Nephron progenitor cell (in vitro differentiated cells): ENCODE measurements at places on chromosomes 1 and 21.
A peak's percentile ranks its signal among the peaks of the same experiment; 100 is the strongest.

DNA sequence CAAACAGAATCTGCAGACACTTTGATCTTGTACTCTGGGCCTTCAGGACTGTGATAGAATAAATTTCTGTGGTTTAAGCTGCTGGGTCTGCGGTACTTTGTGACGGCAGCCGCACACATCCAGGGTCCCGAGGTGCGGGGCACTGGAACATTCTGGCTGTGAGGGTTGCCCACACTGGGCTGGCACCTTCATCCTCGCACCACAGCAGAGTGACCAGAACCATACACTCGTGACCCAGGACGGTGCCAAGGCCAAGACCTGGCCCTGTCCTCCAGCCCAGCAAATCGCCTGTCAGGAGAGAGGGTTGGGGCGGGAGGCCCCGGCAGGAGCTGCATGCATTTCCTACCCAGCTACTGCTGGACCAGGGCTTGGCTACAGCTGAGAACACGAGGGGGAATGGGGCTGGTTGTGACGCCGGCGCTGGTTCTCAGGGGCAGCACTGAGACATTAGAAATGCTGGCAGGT, 2.6 kb upstream of the FTCD start:
- no peak for DNase-seq

DNA sequence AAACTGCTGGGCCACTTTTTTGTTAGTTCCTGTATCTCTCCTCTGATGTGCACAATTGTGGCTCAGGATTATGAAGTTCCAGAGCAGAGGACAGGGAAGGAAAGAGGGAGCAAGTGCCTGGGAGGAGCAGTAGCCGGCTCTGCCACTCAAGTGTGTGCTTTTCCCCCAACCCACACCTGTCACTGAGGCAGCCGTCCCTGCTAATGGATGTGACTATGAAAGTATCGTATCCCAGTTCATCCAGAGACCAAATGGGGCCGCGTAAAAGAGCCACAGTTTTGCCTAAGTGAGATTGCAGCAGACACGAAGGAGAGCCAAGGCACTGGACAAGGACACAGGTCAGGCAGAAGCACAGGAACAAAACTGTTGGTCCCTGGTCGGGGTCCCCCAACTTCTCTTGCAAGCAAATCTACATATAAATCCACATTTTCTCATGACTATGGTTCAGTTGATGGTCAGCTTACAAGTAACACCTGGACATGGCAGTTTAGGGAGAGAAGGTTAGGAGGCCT, 204.7 kb downstream of the RHOU start:
- DNase-seq = no peak

DNA sequence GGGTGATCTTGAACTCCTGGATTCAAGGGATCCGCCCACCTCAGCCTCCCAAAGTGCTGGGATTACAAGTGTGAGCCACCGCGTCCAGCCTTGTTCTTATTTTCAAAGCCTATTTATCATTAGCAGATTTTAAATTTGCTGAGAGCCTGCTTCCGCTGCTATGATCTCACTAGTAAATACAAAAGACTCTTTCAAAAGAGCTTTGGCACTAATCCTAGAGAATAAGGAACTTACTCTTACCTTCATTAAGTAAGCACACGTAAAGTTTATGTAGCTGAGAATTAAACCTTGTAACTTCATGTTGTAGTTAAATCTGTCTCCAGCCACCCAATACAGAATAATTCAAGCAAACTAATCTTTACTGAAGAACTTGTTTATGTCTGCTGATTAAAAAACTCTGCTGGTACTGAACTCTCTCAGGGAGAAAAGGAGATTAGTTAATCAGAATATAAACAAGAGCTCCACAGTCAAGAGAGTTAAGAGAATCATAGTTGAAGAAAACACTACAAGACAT, 72.3 kb downstream of the RUSC1 start:
- no peak for DNase-seq

DNA sequence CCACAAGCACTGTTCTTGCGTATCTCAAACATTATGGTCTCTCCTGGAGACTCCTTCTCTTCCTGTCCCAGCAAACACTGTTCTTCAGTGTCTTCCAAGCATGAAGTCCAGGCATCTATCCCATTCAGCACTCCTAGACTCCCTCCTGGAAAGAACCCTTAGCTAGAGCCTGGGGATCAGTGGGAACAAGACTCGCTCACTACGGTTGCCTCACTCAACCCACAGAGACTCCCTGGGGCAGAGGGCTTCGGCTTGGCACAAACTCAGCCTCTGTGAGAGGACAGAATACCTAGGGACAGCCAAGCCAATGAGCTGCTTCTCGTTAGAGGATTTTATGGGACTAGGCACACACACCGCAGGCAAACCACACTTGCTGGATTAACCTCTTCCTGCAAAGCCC, 86.5 kb upstream of the IPO9 start:
- DNase-seq = no peak

GRCh38 chr1:193700710-193701355, 514.4 kb upstream of the B3GALT2 start:
- DNase-seq = no peak

GRCh38 chr21:44849616-44850130, 23.8 kb downstream of the PTTG1IP start:
- DNase-seq = no peak

DNA sequence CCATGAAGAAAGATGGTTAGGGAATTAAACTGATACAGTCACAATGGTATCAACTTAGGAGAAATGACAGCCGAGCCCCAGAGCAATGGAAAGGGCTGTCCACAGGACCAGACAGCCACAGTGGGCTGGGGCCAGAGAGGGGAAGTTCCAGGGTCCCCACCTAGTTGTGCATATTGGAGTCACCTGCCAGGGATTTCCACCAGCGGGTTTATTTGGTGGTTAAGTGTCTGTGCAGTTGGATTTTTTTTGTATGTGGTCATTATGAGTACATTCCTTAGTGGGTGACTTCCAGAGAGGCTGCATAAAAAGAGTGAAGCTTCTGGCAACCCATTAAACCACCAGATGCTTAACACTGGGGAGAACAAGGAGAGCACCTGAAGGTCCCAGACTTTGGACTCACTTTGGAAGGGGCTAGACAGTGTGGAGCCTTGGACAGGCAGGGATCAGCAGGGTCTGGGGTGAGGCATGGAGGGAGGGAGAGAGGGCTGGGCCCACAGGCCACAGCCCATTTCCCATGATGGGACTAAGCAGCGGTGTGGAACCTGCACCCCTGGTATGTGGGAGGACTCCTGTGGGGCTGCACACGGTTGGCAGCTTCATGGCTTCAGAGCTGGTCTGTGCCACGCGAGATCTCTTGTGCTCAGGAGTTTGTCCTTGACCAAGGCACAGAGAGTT, 7.8 kb upstream of the PTTG1IP start:
- no peak for DNase-seq

DNA sequence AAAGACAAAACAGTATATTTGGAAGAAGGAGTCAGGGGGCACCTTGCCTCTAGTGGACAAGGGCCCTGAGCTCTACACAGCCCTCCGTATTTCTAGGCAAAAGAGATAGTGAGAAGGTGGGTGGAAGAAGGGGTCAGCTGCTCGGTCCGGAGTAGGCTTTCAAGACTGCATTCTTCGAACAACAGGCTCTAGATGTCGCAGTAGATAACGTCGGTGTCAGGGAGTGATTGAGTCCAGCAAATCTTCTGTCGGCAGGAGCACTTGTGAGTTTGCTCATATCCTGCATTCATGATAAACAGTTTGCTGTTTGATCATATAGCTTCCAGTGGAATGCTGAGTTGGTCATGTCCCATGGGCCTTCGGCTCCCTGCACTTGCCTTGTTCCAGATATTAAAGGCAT, 36.8 kb downstream of the DIPK1A start:
- no peak for DNase-seq

- DNase-seq = no peak
Observed at GRCh38 chr1:64567426-64568170, 97.7 kb downstream of the CACHD1 start.

DNA sequence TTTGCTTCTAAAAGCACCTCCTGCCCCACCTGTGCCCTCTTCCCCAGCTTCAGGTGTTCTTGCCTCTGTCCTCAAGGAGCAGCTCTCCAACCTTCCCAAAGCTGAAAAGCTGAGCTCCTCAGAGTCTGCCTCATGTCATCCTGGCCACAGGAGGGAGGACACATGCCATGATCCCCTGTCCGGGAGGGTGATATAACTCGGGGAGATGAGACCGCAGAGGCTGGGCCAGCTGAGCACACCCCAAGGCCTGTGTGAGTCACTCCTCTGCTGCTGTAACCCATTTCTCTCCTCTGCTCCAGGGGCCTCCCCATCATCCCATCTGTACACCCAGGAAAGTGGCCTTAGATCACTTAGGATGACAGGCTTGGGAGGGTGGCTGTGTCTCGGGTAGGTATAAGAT, 49.8 kb downstream of the EPHB2 start:
- DNase-seq = no peak

- no peak for DNase-seq
Observed at GRCh38 chr1:119987112-119987511, 82.3 kb downstream of the NOTCH2 start.

- DNase-seq = peak; percentile 41
Observed at GRCh38 chr1:109253803-109254620, 4.7 kb downstream of the CELSR2 start.

DNA sequence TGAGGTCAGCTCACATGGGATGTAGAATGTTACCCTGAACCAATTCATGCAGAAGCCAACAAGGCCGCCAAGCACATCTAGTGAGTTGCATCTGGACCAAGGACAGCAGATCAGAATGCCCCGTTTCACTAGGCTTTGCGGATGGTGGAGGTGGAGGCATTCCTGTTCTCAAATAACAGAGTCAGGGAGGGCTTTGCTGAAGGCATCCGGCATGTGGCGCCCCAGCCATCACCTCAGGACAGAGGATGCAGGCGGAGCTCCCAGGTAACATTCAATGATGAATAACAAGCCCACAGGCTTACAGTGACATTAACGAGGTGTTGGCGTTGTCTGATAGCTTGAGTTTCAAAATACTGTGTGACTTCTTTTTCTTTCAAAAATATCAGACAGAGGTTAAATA, 476.2 kb downstream of the CAMTA1 start:
- DNase-seq = no peak

DNA sequence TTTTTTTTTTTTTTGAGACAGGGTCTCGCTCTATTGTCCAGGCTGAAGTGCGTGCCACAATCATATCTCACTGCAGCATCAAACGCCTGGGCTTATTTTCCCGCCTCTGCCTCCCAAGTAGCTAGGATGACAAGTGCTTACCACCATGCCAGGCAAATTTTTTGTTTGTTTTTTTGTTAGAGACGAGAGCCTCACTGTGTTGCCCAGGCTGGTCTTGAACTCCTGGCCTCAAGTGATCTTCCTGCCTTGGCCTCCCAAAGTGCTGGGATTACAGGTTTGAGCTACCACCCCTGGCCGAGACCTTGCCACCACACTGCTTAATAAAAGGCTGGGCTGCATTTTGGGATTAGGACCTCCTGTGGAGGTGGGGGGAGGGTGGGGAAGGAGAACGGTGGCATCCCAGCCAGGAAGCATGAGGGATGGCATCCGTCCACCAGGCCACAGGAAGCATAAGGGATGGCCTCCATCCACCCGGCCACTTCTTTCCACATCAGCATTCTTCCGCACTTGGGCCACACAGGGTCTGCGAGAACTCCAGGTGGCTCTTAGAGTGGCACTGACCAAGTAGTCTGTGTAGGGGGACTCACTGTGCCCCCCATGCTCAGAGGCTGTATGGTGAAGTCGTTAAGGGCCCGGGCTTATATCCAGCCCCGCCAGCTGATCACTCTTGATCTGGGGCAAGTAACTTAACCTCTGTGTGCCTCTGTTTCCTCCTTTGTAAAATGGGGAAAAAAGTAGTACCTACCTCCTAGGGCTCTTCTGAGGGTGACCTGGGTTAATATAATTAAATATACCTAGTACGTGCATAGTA, 75.0 kb downstream of the GALNT2 start:
- DNase-seq = no peak

- DNase-seq = no peak
Observed at GRCh38 chr1:39269791-39270342, 65.4 kb downstream of the MACF1 start.

GRCh38 chr1:156807627-156808026, 9.0 kb downstream of the SH2D2A start:
- DNase-seq = no peak

GRCh38 chr1:7552402-7552801, 218.7 kb upstream of the VAMP3 start:
- peak; percentile 63 for DNase-seq

DNA sequence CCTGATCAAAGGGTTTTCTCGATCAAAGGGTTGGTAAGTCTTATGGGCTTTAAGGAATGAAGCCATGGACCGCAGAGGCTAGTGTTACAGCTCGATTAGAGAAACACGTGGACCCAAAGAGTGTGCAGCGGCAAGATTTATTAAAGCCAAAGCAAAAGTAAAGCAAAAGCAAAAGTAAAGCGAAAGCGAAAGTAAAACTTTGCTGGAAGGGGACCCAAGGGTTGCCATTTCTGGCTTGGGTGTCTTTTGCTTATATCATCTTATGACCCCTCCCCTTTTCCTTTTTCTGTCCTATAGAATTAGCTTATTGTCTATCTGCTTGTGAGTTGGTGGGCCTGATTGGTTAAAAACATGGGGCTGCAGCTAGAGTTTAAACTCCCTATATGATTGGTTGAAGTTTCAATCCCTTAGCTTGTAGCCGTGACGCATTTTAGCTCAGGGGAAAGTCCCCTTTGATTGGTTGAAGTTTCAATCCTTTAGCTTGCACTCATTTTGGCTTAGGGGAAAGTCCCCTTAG, 957.0 kb downstream of the AMY1C start:
- DNase-seq = no peak

DNA sequence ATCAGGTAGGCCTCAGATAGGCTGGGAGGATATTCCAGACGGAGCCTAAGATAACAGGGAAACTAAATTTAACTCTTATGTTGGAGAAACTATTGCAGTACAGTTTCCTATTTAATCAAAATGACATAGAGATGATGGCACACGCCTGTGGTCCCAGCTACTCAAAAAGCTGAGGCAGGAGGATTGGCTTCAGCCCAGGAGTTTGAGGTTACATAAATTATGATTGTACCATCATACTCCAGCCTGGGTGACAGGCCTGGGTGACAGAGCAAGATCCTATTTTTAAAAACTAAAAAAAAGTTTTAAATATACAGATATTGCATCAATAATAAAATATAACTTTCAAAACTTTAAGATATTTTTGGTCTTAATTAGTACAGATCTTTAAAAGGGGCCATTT, 25.2 kb upstream of the TAL1 start:
- DNase-seq = no peak

- DNase-seq = no peak
Observed at GRCh38 chr1:113275691-113276090, 114.6 kb upstream of the MAGI3 start.

DNA sequence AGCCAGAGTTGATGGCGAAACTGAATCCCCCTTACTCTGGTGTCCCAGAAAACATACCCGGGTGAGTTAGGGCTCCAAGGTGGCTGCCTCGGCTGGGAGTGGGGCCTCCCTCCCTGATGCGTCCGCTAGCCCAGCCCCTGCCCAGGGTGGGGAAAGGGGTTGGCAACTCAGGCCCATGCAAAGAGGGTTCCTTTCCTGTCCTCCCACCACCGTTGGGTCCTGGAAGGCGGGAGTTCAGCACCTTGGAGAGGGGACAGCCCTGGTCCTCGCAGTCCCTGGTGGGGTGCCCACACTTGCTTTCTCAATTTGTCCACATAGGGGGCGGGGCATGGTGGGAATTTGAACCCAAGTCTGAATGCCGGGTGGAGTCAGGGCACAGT, 6.1 kb downstream of the SRM start:
- DNase-seq = peak; percentile 83
